Activated T-helper 2 cell treated with anti-CD3 and anti-CD28 coated beads, Interferon-gamma antibody, Interleukin-2, Interleukin-4, amounts not matched to agents 10 μg/mL and 5 μg/mL and 100 μg/mL, durations not matched to agents 14 hours and 24 hours and 36 hours (primary cell): ENCODE measurements at places on chromosomes 2 and 18. TPM values are rescaled to one million over a fixed set of nuclear protein-coding genes. Genes with fewer than 3 reads are reported as not detected.

The EMILIN2 gene
- total RNA-seq, result 53.4 and 53.5 TPM in 2 replicates

The TUBA3E gene
- not detected in 2 replicates for total RNA-seq

The ABCG8 gene
- total RNA-seq, result 0.23 TPM in 2 replicates

The CASP10 gene
- total RNA-seq, result 14.3 and 17.3 TPM in 2 replicates

The M1AP gene
- total RNA-seq, result not detected in 2 replicates

The KIF1A gene
- 0.97 and 2.2 TPM in 2 replicates for total RNA-seq

The VWC2L gene
- not detected in 2 replicates for total RNA-seq

The IL1F10 gene
- total RNA-seq, result not detected in 2 replicates

The ASB18 gene
- not detected in 2 replicates for total RNA-seq

The AGXT gene
- total RNA-seq, result not detected in 2 replicates

The CCDC148 gene
- total RNA-seq, result not detected in 2 replicates

The LYG2 gene
- total RNA-seq, result not detected in 2 replicates

The HJURP gene
- total RNA-seq, result 50.5 and 52.4 TPM in 2 replicates

GRCh38 chr2:196590286-196590685 is 49.2 kb upstream of the CCDC150 start:
- DNase-seq, result no peak

DNA sequence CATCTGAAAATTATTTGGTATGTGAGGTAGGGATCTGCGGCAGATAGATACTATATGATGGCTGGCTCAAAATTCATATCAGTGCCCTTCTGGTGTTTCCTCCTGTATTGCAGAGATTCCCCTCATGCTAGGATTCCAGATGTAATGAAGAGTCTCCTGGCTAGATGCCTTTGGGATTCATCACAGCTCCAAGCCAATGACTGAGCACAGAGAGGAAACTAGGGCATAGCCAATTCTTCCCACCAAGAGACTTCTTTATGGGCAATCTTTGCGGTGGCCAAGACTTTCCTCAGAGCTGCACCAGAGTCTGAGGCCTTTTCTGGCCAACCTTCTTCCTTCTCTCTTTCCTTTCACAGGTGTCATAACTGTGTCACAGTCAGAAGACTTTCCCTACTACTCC is 25.5 kb upstream of the CIB4 start:
- no peak for DNase-seq

GRCh38 chr2:216837740-216838139 is 22.1 kb downstream of the TNP1 start:
- no peak for DNase-seq

DNA sequence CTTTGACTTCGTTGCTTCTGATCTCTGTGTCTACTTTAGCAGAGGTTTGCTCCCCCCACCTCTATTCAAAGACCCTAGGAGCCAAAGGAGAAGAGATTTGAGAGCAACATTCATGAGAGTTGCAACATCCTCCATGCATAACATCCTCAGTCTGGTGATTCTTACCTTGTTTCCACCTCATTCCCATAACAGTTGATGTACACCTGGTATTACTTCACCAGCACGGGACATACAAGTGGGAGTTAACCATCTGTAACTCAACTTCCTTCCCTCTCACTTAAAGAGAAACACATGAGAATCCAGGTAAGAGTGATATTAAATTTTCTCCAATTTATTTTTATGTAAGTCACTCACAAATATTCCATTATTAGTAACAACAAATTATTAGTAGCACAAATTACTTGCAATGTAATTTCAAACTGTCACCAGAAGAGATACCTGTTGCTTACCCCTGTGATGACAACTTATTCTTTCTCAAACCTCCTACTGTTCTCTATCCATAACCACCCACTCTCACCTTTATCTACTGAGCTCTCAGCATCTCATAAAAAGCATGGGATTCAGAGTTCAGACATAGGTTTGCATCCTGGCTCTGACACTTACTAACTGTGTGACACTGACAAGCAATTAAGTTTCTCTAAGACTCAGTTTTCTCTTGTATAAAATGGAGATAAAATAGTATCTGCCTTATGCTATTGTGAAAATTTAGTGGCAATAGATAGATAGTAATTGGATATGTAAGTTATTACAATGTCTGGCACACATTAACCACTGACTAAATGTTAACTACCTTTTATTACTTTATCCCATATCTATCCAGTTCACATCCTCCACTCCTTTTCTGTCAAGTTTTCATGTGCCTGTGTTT is 184.6 kb upstream of the SRD5A2 start:
- no peak for DNase-seq

DNA sequence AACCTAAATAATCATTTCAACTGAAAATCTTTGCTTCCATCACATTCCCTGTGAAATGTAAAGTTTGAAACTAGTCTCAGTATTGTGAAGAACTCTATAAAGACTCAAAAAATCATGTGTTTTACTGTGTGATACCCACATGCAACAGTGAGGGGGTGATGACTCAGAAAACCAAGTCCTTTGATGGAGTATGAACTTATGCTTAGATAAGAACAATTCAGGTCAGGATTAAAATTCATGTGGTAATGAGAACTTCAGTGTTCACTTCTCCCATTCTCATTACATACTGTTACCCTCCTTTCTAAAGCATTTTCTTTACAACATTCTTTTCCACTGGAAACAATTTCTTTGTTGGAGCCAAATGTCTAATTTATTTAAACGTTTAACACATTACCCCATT is 360.2 kb downstream of the FSIP2 start:
- no peak for DNase-seq

DNA sequence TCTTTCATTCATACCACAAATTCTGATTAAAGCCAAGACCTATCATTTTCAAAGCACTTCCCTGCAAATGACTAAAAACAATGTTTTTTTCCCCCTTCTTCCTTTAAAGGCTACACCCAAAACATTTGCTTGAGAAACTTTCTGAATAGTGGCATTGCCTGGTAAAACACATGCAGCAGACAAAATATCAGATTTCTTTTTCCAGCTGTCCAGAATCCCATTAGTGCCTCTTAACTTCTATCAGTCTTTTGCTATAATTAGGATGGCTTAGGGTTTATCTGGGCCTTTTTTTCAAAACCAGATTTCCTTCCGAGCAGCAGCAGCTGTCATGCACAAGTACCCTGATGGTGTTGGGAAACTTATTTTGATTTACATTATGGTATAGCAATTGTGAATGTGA is 50.6 kb downstream of the ALPK2 start:
- no peak for DNase-seq

DNA sequence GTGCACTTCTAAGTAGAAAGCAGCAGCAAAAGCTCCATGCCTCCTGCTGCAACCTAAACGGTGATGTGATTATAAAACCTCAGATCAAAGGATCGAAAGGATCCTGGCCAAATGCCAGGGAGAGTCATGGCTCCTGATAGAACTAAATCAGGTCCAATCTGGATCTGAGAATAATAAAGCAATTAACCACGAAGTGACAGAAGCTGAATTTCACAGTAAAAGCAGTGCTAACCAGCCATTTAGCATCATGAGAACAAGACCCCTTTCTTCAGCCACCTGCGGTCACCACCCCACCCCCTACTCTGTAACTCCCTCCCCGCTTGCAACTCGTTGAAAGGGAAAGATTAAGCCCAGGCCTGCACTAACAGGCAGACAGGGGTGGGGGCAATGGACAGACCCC is 748.7 kb downstream of the BCL11A start:
- no peak for DNase-seq

DNA sequence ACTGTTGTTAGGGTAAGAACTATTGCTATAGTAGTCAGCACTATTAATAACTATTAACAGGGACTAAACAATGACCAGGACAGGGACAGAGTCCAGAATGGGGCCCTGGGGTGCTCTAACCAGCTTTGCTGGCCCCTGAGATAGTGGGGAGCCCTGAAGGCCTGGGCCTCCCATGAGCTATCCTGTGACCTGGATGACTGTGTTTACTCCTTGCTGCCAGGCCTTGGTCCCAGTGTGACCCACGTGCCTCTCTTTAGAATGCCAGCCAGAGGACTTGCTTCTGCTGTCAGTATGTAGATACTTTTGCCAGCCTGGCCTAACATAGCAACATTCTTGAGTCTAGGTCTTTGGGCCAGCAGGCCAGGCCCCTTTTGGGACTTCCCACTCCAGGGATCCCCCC is 11.4 kb downstream of the CDK5R2 start:
- no peak for DNase-seq

DNA sequence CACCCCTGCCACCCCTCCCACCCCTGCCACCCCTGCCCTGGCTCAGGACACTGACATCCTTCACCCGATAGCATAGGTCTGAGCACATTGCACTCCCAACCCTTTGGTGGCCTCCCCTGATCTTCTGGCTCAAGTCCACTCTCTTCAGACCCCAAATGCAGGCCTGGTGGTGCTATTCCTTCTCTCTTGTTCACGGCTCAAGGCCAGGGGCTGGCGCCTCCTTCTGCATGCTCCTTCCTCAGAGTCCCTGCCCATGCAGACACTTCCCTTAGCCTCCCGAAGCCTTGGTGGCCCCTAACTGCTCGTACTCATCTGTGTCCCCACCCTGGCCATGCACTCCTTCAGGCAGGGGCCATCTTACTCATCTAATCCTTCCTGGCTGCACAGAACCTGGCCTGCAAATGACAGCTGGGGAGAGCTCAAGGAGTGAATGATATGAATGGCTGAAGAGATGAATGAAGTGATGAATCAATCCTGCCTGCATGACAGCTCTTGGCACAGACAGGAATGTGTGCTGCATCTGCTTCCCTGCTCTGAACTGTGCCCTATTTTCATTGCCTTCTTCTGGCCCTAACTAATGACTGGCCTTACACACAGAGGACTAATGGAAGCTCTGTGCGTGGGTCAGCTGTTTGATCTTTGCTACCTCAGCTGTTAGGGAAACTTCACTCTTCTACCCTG is 290.8 kb downstream of the DYSF start:
- no peak for DNase-seq

- DNase-seq, result no peak
Observed at GRCh38 chr2:223066721-223067120, 14.7 kb downstream of the KCNE4 start.

- no peak for DNase-seq
Observed at GRCh38 chr2:64866797-64867196, 122.4 kb upstream of the SLC1A4 start.

DNA sequence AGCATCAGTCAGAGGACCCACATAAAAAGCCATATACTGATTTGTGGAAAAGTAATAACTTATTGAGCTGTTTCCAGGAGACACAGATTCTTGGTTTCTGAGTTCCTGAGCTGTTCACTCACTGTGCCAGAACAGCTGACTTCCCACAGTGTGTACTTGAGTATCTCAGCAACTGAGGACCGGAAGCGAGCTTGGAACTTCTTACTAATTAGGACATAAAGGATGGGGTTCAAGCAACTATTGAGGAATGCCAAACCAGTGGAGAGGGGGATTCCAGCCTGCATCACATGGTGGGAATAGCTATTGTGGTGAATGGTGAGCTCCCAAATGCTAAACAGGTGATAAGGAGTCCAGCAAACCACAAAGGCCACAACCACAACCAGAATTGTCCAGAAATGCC is 16.4 kb downstream of the EEF1B2 start:
- DNase-seq, result no peak

- DNase-seq, result no peak
Observed at GRCh38 chr2:37782721-37783371, 111.4 kb upstream of the CDC42EP3 start.

DNA sequence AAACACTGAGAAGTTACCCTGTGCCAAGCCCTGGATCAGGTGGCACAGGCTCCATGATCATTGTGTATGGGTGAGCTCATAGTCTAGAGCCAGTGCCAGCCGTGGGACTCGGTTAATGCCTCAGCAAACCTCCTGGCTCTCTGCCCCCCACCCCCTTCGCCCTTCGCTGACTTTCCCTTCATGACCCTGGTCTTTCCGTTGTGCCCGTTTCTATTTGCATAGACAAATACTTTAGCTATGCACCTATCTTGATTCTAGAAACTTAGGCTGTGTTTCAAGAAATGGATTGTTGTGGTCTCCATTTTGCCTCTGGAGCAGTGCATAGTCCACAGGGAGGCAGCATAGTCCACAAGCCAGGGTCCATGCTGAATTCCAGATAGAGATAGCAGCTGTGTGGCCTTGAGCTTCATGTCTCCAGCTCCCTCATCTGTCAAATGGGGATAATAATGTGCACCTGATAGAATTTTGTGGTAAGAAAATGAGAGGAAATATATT is 44.8 kb upstream of the KDM3A start:
- DNase-seq, result no peak

GRCh38 chr18:30271716-30272115 is 770.8 kb downstream of the DSC3 start:
- no peak for DNase-seq

DNA sequence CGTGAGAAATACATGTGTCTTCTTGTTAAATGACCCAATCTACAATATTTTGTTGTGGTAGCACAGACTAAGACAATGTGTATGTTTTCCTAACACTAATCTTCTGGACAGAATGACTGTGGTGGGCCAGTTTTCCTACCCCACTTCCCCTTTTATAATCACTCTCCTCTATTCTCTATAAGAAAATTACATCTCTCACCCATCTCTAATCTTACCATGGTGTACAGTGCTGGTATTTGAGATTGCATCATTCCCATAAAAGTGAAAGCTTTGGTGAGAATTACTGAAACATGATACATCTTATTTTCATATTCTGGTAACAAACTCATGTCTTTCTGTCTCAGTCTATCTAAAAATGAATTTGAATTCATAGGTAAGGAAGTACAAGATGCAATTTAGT is 40.5 kb downstream of the CAVIN2 start:
- no peak for DNase-seq

- no peak for DNase-seq
Observed at GRCh38 chr2:85061896-85062295, 71.3 kb upstream of the TCF7L1 start.

- no peak for DNase-seq
Observed at GRCh38 chr18:3514312-3515216, 64.6 kb downstream of the TGIF1 start.

DNA sequence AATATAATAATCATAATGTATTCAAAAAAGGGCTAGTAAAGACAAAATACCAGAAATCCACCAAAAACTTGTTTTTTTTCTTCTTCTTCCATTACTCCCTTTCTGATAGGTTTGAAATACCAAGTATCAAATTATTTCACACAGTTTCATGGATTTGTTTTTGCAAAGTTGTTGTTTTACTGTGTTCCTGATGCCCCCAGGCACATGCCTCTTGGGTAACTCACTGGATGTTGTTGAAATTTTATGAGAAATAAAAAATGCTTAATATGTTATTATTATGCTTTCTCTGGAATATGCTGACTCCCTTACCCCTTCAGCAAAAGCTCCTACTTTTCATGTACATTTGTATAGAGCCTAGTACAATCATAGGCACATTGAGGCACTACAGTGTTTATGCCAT is 419.6 kb downstream of the NRXN1 start:
- DNase-seq, result no peak

GRCh38 chr2:44181648-44182047 is 13.0 kb downstream of the PPM1B start:
- no peak for DNase-seq

DNA sequence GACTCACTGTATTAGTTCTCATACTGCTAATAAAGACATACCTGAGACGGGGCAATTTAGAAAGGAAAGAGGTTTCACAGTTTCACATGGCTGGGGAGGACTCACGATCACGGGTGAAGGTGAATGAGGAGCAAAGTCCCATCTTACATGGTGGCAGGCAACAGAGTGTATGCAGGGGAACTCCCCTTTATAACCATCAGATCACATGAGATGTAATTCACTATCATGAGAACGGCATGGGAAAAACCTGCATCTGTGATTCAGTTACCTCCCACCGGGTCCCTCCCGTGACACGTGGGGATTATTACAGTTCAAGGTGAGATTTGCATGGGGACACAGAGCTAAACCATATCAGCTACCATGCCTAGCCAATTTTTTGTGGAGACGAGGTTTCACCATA is 168.2 kb downstream of the NEDD4L start:
- no peak for DNase-seq
